ENCODE measurements at places on chromosomes 4 and X.

GRCh38 chr4:145266881-145267280 lies 86.5 kb upstream of the OTUD4 start:
- no peak for DNase-seq

DNA sequence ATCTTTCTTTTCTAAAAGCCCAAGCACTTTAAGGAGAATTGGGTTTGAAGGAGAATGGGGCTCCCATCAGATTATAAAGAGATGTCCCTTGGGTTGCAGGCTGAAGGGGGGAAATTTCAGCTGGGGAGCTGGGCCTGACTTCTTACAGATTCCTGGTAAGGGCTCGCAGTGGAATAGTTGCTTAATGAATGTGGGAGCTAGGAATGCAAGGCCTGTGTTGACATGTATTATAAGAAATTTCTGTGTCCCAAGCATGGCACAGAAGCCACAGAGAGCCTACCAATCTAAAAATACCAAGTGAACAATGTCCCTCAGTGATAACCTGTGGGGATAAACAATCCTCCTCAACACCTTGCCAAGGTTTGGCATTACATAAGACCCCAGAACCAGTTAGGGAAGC lies 39.3 kb upstream of the WNK3 start:
- DNase-seq = no peak

DNA sequence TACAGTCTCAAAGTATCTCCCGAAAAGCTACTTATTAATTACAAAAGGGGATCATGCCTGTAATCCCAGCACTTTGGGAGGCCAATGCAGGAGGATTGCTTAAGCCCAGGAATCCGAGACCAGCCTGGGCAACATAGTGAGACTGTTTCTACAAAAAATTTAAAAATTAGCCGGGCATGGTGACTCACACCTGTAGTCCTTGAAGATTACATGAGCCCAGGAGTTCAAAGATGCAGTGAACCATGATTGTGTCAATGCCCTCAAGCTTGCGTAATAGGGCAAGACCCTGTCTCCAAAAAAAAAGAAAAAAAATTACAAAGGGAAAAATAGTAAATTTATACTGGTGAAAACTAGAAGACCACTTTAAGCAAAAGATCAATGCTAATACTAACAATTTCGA lies 3.3 kb upstream of the PORCN start:
- DNase-seq = no peak

DNA sequence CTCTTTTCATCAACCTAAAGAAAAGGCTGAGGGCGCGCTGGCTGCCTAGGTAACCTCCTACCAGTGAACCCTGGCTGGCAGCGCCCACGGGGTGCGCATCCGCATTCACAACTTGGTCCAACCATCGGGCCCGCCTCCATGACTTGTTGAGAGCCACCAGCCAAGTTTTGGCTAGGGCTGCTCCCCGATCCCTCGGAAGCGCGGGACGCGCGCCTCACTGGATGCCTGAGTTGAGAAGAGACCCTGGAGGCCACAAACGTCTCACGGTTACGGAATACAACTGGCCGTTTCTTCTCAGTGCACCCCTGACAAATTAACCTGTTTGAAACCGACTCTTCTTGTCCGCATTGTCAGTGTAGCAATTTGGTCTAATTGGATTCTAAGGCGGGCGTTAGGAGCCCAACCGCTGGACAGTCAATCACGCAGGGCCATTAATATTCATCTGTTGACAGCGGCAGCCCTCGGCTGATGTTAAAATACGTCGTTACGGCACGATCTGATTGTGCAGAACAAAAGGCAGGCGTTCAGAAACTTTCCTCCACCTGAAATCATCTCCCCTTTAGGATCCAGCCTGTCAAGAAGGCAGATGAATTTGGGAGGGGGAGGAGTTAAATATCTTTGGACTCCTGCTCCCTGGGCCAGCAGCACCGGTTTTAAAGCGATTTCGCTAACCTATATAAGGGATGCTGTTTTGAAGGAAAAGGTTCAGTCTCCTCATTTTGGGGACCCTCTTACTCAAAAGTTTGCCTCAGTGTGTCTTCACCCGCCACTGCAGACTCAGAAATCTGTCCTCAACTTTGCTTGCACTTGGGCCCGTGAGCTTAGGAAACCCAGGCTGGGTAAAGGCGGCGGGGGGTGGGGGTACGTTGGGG lies 1.2 kb downstream of the GPC3 start:
- DNase-seq = no peak

- DNase-seq = no peak
Observed at GRCh38 chrX:3777416-3777815, 64.0 kb upstream of the PRKX start.

DNA sequence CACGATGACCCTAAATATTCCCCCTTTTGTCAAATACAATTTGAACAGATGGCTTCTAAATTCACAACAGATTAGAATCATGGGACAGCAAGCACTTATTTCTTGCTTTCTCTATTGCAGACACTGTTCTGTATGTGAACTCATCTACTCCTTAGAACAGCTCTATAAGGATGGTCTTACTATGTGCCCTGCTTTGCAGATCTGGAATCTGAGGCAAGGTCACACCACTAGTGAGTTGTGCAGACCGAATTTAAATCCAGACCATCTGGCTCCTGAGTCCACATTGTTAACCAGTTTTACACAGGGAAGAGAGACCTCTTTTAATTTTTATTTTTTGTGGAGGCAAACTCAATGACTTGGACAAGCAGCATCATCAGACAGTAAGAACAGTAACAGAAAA lies 50.2 kb downstream of the GPRIN3 start:
- DNase-seq = no peak

GRCh38 chrX:110181459-110182137 lies 136.3 kb downstream of the AMMECR1 start:
- no peak for DNase-seq

DNA sequence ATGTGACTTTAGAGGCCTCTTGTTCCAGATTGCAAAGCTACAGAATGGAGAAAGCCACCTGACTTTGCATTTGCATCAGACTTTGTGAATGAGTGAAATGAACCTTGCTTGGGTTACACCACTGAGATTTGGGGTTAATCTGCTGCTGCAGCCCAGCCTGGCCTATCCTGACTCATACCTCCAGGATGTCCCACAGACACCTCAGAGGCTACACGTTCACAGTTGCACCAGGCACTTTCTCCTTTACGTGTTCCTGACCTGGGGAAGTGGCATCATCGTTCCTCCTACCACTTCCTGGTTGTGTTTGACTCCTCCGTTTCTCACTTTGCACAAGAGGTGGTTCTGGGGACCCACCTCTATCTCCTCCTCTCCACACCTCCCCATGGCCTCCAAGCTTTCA lies 9.2 kb upstream of the SORCS2 start:
- DNase-seq = no peak

DNA sequence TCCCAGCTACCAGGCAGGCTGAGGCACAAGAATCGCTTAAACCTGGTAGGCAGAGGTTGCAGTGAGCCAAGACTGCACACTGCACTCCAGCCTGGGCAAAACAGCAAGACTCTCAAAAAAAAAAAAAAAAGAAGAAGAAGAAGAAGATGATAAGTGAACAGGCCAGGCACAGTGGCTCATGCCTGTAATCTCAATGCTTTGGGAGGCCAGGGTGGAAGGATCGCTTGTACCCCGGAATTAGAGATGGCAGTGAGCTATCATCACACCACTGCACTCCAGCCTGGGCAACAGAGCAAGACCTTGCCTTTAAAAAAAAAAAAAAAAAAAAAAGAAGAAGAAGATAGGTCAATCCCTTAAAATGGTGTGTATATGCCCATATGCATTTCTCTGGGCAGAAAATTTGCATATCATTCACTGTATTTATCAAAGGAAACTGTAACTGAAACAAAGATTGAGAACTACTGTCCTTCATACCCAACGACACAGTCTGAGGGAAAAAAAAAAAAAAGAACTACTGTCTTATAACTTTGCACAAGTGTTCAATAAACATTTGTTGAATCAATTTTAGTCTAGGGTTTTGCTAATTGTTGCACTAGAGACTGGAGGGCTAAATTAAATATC lies 2.3 kb downstream of the RFC1 start:
- DNase-seq = no peak

DNA sequence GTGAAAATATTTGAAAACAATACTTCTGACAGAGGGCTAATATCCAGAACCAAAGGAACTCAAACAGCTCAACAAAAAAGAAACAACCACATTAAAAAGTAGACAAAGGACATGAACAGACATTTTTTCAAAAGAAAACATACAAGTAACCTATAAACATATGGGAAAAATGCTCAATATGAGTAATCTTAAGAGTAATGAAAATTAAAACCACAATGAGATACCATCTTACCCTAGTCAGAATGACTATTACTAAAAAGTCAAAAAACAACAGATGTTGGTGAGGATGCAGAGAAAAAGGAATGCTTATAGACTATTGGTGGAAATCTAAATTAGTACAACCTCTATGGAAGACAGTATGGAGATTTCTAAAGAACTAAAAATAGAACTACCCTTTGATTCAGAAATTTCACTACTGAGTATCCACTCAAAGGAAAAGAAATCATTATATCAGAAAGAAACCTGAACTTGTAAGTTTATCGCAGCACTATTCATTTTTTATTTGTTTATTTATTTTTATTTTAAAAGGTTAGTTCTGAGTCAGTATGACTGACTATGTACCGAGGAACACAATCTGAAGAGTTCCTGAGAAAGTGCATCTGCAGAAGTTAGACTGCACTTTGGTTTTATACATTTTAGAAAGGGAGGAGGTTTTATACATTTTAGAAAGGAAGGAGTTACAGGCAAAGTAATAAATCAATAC lies 231.3 kb downstream of the INPP4B start:
- DNase-seq = no peak

DNA sequence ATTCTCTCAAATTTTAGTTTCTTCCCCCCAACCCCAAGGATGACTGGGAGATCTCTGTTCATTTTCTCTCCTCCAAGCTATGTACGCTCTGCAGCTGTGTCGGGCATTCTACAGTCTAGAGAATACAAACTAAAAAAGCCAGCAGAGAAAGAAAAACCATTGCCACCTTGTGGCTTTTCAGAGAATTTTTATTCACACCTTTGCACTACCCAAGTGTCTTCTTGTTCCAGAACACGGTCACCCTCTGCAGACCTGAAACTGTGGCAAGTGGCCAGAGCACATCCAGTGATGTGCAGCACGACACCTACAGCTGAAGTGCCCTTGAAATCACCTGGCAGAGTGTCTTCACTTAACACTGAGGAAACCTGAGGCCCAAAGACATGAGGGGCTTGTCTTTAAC lies 68.6 kb downstream of the CHST7 start:
- no peak for DNase-seq

DNA sequence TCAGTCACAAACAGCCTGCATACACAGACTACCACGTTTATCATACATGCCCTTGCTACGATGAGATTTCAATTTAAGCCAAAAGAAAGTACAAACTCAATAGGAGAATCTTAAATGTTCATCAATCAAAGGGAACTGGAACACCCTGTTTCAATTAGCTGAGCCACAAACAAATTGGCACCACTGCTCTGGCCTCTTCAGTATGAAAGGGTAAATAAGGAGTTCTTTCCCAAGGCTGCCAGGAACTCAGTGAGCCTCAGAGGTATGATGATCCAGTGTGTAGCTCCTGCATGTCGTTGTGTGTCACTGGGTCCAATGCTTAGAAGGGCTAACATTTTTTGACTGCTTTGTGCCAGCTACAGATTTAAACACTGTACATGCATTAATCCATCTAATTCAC lies 5.4 kb downstream of the RNF150 start:
- DNase-seq = no peak

- no peak for DNase-seq
Observed at GRCh38 chr4:17398035-17398434, 113.9 kb downstream of the QDPR start.

- DNase-seq = no peak
Observed at GRCh38 chr4:39718366-39719323, 20.7 kb downstream of the UBE2K start.

DNA sequence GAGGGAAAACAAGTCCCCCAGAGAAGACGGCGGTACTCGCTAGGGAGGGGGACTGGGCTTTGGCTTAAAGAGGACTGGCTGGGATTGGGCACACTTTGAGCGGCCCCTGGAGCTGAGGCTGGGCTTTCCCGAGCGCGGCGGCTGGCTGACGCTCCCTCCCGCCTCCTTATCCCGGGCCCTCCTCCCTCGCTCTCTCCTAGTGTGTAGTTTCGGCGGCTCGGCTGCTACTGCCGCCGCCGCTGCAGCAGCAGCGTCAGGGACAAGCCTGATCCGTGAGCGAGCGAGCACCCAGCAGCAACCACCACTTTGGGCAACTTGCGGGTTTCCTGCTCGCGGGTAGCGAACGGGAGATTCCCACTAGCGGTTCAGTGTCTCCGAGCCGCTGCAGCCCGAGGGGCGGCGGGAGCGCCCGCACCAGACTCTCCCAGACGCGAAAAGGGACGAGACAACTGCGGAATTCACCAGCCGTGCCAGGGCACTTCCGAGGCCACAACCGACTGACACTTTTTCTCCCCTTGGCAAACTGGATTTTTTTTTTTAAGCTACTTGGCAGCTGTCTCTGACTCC lies 632 bp upstream of the PCDH7 start:
- DNase-seq = peak; percentile 15

DNA sequence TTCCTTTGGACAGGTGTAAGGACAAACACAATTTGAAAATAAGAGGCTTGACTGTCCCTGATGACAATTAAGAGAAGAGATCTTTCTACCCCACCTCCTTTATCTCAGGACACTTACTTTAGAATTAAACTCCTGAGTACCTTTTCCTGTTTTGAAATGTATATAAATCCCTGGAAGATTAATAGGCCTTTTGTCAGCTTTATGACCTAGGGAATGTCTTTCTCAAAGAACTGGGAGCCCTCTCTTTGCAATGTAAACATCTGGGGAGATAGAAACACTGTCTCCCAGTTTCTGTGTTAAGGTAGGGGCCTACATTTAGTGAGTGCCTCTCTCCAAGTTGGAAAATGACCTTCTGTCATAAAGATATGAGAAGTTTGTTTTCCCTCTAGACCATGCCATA lies 31.7 kb downstream of the AGA start:
- no peak for DNase-seq

GRCh38 chrX:13685126-13685763 lies 3.7 kb upstream of the RAB9A start:
- DNase-seq = no peak

DNA sequence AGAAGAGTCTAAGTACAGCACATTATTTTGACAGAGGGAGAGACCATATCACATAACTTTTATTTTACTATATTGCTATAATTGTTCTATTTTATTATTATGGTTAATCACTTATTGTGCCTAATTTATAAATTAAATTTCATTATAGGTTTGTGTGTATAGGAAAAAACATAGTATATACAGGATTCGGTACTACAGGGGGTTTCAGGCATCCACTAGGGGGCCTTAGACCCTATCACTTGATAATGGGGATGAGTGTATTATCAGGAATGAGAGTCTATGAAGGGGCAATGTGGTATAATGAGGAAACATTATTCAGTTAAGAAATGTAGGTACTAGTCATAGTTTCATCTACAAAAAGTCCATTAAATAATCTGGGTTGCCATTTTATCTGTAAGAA lies 833.1 kb downstream of the C4orf33 start:
- DNase-seq = no peak

GRCh38 chr4:110005461-110006056 lies 92.9 kb downstream of the EGF start:
- no peak for DNase-seq

DNA sequence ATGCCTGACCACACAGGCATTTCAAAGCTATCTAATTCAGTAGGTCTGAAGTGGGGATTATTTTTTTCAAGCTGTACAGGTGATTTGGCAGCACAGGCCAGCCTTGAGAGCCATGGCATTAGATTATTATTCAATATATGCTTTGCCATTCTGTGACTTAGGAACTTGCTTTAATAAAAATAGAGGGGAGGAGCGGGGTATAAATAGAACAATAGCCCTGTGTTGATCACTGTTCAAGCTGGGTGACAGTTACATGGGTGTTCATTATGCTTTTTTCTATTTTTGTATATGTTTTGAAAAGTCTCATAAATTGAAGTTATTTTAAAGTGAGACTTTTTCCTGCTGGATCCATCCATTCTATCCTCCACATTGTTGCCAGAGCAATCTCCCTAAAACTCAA lies 20.3 kb downstream of the HUWE1 start:
- no peak for DNase-seq
